ENCODE measurements at places on chromosomes 1 and 21. TPM values are rescaled to one million over a fixed set of nuclear protein-coding genes. Genes with fewer than 3 reads are reported as not detected.

- no peak overlapping the region for H3K4me3 ChIP-seq
Observed at GRCh38 chr1:165703648-165704047, 5.3 kb upstream of the ALDH9A1 start.

Gene CD58
- 14.5 TPM for total RNA-seq

DNA sequence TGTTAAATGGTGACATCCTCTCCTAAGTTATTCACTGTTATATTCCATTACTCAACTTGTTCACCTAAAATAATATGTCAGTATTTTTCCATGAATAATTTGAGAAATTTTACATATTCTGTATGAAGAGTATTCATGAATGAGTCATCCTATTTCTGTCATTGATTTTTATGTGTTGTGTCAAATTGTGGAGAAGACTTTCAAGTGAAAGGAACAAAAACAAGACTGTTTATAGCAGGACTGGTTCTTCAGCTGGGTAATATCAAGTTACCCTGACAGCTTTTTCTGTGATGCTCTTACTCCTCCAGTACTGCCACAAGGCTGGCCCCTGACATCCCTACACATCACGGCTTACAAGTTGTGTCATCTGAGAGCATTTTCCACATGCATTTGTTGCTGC, 847.7 kb downstream of the NCAM2 start:
- H3K36me3 ChIP-seq, result no peaks in the 10 kb centered on the region
- no peaks in the 10 kb centered on the region for H3K27me3 ChIP-seq
- H3K4me1 ChIP-seq, result no peaks in the 10 kb centered on the region
- no peak overlapping the region for H3K4me3 ChIP-seq
- no peak overlapping the region for H3K27ac ChIP-seq

DNA sequence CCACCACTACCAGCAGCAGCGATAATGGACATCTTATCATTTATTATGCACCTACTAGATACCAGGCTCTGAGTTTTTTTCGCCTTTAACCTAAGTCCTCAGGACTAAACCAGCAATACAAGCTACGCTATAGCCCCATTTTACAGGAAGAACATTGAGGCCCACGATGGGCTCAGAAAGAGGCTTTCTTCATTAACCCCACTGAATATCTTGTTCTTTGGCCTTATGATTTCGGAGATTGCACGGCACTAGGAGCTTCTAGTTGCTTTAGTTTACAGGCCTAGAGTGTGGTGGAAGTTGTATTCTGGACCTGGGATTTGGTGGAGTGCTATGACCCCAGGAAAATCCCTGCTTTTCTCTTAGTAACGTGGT, 1.5 kb downstream of the SESN2 start:
- H3K27ac ChIP-seq, result no peak overlapping the region
- H3K27me3 ChIP-seq, result peaks cover 3% of the 10 kb centered on the region
- peaks cover 16% of the 10 kb centered on the region for H3K4me1 ChIP-seq

Gene PTPRC
- 38.4 TPM for total RNA-seq

Gene FMN2
- total RNA-seq, result 17.1 TPM

Gene HMCN1
- 20.0 TPM for total RNA-seq

Gene C8B
- total RNA-seq, result 0.06 TPM
